Hematopoietic multipotent progenitor cell treated with erythropoietin and hydrocortisone succinate and interleukin-3 and kit ligand, for 17 days (in vitro differentiated cells): ENCODE measurements at places on chromosomes 12 and 14.

DNA sequence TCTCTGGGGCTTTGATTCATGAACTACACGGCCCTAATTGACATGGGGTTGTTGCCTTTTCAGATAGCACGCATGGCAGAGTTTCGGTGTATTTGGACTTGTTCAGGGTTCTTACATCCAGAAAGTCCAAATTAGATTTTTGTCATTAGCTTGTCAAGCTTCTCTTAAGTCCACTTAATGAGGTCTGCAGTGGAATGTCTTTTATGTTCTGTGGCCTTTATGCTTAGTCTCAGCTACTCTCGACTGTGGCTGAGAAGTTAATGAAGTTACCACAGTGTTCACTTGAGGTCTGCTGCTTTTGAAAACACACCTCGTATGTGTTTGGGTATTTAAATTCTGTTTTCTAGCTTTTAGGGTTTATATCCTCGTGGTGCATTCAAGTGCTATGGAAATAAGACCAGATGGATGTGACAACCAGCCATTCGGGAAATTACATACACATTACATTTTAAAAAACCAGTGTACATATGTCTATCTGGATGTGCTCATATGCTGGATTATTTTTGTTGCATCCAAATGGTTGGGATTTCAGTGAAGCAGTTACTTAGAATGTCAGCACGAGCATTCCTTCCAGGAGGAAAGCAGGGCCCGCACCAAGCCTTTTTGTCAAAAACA, 80.2 kb downstream of the RMST start:
- DNase-seq: no peak

DNA sequence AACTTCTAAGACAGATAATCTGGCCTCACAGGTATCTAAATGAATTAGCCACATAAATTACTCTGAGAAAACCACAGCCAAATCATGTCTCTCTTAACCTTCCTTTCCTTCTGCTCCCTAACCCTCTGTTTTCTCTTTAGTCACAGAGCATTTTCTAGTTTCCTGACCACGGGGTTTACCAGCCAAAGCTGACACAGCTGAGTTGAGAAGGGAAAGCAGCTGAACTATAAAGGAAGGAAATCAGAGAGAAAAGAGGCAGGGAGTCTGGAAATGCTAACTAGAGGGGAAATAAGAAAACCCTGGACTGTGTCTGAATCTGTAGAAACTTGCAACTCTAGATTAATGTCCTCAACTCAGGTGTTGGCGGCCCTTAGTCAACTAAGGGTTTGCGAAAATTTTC, 24.4 kb downstream of the ANKS1B start:
- DNase-seq: no peak

GRCh38 chr12:60693019-60693626, 1097.3 kb downstream of the SLC16A7 start:
- DNase-seq: no peak

- no peak for DNase-seq
Observed at GRCh38 chr14:24880689-24881088, 169.3 kb downstream of the STXBP6 start.

DNA sequence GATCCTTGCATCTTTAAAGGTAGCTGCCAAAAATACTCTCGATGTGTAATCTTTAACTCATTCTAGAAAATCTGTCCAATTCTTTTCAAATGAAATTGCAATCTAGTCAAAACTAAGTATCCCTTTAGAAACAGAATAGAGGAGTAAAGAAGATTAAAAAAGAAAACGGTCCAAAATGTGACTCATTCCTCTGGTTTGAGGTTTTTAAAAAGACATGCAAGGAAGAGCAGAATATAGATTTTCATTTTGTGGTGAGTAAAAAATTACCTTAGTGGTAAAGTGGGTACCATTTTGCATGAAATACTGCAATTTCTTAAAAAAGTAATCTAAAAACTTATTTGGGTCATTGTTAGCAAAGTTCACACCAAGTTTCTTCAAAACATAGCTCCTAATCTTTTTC, 108.4 kb downstream of the BRMS1L start:
- DNase-seq: no peak

GRCh38 chr12:112482733-112483132, 64.0 kb downstream of the PTPN11 start:
- no peak for DNase-seq

DNA sequence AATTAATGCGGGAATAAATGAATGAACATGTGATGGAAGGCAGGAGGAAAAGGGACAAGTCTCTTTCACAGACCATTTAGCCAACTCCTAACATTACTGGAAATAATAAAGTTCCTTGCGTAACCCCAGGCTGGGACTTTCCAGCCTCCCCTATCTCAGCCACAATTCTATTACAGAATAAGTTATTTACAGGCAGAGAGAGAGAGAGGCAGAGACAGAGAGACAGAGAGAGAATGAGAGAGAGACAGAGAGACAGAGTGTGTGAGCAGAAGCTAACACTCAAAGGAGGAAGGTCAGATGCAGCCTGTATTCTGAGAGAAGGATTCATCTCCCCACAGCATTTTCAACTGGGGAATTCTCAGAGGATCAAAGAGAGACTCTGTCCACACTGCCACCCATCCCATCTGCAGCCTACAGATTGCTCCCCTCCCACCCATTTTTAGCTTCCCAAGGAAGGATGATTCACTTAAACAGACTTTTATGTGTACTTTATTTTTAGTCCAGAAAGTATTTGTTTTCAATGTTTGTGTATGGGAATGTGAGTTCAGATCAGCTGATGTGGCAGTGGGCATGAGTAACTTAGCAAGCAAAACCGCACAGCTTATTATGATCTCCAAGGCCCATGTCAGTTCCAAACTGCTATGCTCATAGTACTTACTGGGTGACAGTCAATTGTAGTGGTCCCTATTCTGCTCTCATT, 165.7 kb downstream of the CAND1 start:
- no peak for DNase-seq

DNA sequence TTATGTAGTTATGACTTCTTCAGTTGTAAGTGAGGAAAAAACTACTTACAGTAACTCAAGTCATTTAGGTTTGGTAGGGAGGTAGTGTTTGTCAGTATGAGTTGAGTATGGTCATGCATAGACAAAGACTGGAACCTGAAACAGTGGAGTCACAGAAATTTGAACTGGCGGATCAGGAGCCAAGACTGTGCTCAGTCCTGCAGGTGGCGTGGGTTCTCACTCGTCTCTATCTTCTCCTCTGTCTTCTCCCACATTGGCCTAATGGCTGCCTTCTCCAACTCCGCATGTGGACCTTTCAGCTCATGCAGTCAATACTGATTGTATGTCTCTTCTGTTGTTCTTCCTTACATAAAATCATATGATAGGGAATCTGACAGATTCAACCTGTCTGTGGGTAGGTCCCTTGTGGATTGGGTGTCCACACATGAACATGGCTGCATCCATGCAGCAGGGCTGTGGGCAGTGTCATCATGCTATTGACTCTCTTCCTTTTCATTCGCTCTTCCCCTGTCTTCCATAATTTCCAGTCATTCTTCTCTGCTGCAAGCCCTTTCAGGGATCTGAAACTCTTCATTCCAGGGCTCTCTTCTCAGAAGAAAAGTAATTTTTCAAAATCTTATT, 78.8 kb upstream of the NEDD1 start:
- DNase-seq: no peak

DNA sequence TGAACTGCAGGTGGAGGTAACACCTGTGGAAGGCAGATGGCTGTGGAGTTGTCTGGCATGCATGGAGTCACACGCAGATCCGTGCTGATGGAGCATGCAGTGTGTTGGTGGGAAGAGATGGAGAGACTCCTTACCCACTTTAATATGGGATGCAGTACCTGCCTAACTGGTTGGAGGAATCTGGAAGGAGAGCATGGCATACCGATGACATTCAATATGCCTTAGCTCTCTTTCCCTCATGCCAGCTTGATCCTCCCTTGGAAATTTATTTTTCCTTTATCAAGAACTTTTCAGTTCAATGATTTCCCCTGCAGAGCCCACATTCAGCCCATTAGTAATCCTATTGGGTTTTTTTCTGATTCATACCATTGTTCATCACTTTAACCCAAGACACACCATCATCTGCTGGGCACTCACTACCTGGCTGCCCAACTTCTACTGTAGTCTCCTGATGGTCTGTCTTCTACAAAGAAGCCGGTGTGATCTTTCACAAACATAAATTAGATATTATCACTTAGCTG, 25.9 kb upstream of the NR2C1 start:
- no peak for DNase-seq

- no peak for DNase-seq
Observed at GRCh38 chr14:95261616-95262510, 57.8 kb downstream of the CLMN start.

GRCh38 chr14:96213871-96214465, 9.3 kb downstream of the BDKRB2 start:
- no peak for DNase-seq

- no peak for DNase-seq
Observed at GRCh38 chr14:68379510-68380328, 413.1 kb downstream of the ZFP36L1 start.

GRCh38 chr14:95098984-95099599, 58.2 kb downstream of the DICER1 start:
- peak; percentile 36 for DNase-seq

DNA sequence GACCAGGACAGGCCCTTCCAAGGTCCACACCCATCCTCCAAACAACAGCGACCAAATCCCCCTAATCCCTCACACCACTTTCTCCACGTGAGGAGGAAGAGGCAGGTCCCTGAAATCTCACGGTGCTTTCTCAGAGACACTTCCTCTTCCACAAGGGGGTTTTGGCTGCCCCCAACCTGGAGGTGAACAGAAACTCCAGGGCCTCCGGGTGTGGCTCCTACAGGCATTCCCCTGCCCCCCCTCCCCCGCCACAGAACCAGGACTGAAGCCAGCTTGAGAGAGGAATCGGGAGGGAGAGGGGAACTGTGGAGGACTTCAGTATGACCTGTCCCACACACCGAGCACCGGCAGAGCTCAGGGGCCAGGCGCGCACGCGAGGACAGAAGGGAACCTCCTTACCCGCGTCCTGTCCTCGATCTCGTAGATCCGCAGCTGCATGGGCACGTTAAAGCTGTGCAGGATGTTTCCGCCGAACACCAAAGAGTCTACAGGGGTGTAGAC, 60.2 kb downstream of the KDM2B start:
- no peak for DNase-seq

DNA sequence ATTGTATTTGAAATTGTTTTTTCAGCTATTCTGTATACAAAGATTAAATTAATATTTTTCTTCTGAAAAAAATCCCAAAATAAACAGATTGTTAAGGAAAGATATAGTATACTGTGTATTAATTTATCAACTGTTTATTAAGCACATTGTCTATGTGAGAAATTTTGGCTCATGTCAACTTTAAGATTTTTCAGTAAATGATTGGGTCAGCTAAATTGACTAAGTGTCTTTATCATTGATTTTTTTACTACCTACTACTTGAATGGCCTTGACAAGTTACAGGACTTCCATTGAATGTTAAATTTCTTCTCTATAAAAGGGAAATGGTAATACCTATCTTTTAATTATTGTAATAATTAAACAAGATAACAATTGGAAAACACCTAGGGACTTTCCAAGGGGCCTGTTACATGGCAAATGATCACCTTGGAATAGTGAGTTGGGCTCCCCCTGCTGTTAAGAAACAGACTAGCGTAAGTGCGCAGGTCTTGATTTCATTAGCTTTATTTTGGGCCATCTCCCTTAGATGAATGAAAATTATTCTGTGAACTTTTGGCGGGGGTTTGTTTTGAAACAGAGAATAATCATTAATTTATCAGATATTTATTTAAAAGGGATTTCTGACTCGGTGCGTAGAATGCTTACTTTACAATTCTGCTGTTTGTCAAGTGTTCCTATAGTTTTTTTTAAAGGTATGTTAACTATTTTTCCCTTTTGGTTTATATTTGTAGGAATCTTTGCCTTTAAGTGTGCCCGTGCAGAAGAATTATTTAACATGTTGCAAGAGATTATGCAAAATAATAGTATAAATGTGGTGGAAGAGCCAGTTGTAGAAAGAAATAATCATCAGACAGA, 14.5 kb upstream of the CCT2 start:
- peak; percentile 77 for DNase-seq

DNA sequence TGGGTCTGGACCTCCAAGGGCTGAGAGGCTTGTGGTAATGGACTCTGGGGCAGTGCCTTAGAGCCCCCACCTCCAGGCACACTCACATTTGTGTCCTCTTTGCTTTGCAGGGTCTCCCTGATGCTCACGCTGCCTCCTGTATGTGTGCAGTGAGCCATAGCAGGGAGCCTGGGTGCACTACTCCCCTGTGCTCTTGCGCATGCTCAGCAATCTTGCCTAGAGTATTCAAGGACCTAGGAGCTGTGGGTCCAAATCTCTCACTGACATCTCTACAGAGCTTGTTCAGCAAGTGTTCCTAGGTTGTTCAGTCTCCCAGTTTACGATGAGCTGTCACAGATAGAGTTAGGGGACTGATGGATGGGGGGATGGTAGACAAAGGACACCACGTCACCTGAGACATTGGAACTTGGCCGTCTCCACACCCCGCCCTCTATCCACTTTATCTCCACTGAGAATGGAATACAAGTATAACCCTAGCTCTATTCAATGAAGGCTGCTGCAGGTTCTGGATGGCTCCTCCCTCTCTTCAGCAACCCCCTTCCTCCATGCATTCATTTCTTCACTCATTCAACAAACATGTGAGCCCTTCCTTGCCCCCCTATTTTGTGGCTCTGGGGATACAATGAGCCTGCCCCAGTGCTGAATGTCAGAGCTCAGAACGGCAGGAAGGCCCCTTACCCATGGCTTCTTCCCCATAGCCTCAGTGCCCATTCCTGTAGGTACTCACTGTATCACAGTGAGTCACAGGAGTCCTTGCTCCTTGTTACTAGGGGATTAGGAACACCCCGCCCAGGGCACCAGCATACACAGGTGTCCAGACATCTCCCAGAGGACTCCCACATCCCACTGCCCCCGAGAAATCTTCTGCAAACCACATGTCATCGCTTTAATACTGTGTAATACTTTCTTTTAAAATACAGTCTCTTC, 31.2 kb downstream of the FIGNL2 start:
- DNase-seq: no peak

GRCh38 chr12:127295630-127296029, 971.3 kb upstream of the TMEM132C start:
- no peak for DNase-seq

GRCh38 chr14:85934886-85935254, 404.9 kb downstream of the FLRT2 start:
- DNase-seq: no peak

DNA sequence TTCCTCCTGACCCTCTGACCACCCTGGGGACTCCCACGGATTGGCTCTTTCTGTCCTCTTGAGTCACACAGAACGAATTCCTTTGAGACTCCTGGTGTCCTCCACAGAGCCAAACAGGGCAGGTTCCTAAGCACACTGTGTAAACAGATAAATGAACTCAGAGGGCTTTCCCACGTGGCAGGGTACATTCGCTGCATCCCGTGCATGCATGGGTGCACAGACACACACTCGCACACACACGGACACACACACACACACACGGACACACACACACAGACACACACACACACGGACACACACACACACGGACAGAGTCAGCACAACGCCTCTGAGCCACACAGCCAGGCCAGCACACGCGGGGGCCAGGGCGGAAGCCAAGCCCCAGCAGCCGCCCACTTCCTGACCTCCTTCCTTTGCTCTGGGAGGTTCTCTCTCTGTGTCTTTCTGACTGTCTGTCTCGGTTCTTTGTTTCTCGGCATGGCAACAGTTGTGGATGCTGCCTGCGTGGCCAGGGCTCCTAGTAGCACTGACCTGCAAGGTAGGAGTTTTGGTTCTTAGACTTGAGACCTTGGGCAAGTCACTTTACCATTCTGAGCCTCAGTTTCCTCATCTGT, 706 bp downstream of the CRACR2A start:
- no peak for DNase-seq

GRCh38 chr12:108800591-108800990, 56.8 kb downstream of the SSH1 start:
- no peak for DNase-seq

GRCh38 chr14:95663226-95663797, 22.9 kb upstream of the TCL1B start:
- no peak for DNase-seq
